ENCODE measurements at places on chromosomes 1 and 21.

DNA sequence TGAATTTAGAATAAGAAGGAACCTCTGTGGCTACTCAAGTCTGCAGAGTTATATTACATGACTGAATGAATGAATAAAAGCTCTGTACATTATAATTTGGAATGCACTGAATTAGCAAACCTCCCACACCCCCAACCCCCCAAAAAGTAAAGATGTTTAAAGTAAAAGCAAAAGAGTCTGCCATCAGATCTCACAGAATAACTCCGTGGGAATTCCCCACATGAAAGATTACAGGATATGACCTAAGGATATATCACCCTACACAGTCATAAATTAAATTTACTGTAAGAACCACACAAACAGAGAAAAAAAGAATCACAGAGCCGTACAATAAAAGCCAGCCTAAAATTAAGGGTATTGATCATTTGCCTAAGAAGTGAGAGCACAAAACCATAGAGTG lies 587.3 kb downstream of the PTPRC start:
- no peak for DNase-seq

GRCh38 chr1:20578062-20578461 lies 10.8 kb upstream of the CDA start:
- no peak for DNase-seq

DNA sequence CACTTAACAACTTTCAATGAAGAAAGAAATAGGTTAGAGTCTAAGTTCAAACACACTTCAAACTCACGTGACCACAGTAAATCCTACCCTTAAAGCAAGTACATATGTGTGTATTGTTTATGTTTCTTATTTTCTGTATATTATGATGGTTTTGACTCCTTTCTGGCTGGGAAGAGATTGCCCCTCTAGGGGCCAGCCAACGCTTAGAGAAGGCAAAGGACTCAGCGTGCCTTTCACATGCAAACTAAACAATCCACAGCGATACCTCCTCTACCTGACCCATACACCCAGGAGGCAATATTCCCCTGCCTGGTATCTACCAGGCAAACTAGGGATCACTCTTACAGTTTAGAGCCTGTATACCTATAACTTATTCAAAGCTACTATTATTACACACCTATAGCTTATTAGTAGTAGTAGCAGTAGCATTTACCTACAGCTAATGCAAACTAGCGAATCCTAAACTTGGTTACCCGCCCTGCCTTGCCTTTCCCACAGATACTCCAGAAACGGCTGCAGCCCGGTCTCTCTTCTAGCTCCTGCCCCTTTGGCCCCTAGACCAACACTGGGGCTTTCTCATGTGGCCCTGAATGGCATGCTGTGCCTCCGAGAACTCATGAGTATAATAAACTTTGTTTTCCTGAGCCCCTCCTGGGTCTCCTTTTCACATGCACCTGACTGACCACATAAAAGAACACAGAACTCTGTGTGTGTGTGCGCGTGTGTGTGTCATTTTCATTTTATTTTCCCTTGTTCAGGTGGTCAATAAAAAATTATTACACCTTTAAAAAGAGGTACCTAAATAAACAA lies 14.0 kb downstream of the NRIP1 start:
- no peak for DNase-seq

DNA sequence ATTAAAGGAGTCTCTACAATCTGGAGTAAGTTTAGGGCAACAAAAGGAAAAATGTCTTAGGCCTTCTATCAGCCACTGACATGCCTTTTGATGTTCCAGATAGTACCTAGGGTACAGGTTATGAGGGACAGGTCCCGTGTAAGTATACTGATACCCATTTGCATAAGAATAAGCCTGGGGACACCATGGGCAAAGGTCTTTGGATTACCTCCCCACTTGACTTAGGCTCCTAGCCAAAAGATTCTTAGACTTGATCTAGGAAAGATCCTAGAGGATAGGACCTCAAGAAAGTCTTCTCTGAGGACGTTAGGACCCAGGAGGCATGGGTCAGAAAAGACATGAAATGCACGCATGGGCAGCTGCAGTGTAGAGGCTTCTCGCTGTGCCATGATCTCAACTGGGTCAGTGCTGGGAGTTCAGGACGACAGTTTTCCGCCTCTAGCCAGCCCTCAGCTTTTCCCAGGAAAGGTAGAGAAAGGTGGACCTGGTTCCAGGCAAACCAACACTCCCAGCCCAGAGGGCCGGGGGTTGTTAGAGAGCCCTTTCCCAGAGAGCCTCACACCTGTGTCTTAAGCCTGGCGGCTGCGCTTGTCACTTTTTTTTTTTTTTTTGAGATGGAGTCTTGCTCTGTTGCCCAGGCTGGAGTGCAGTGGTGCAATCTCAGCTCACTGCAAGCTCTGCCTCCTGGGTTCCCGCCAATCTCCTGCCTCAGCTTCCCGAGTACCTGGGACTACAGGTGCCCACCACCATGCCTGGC lies 26.6 kb downstream of the MSTO1 start:
- DNase-seq = no peak

GRCh38 chr1:8028571-8028910 lies 2.4 kb upstream of the ERRFI1 start:
- DNase-seq = no peak

DNA sequence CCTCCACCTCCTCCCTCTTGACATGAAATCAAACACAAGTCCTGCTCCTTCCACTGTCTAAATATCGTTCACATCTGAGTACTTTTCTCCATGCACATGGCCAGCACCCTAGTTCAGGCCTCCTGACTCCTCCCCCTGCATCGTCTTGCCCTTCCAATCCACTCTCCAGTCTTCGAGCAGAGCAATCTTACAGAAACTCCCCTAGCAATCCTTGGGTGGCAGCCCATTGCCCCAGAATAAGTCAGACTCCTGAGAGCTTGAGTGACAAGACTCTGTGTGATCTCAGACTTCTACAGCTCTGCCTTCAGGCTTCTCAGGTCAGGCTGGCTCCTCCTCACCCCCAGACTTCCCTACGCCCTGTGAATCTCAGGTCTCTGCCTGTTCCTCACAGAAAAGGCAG lies 5.5 kb downstream of the SH2D2A start:
- no peak for DNase-seq

GRCh38 chr1:206417774-206418614 lies 52.3 kb upstream of the IKBKE start:
- DNase-seq = no peak

DNA sequence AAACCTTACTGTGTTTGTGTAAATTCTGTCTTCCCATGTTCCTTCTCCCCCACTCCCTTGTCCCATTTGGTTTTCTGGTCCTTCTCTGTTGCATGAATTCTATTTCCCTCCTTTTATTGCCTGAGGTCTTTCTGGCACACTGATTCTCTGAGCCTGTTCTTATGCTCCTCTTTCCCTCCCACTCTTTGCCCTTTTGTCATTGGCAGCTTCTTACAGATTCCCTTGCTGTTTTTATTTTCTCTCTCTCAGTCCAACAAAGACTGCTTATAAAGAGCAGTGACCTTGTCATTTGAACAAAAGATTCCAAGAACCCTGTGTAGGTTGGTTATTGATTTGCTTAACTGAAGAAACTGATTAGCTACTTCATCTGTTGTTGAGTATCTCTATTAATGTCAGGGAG lies 49.7 kb downstream of the GPR52 start:
- DNase-seq = no peak

GRCh38 chr1:187390215-187390818 lies 561.6 kb downstream of the PLA2G4A start:
- no peak for DNase-seq

- DNase-seq = no peak
Observed at GRCh38 chr1:66396212-66396890, 137.6 kb upstream of the SGIP1 start.

DNA sequence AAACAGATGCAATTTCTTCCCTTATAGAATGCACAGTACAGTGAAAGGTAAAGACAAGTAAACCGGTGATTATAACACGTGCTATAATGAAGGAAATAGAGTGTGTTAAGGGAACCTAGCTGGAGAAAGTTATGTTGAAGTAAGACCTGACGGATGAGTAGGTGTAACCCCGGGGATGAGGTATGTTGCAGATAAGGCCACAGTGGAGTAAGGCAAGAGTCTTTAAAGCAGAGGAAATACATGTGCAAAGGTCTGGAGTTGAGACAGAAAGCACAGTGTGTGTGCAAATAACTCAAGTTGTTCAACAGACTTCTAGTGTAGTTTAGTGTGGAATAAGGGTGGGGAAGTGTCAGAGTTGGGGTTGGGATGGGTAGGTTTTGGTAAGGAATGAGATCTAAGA lies 2.9 kb downstream of the DBT start:
- no peak for DNase-seq

DNA sequence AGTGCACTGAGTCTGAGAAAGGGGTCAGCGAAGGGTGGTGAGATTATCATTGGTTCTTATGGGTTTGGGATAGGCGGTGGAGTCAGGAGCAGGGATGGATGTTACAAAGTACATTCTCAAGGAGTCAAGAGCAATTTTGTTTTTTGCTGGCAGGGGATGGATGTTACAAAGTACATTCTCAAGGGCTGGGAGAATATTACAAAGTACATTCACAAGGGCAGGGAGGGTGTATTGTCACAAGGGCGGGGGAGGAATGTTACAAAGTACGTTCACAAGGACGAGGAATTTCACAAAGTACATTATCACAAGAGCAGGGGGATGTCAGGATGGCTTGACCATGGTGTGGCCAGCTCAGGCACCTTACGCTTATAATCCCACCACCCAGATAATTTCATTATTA lies 59.3 kb upstream of the FAM89A start:
- DNase-seq = no peak
